ENCODE measurements at places on chromosomes 1 and 21. TPM values are rescaled to one million over a fixed set of nuclear protein-coding genes. Genes with fewer than 3 reads are reported as not detected.

GRCh38 chr1:97368296-97368695 lies 552.5 kb downstream of the DPYD start:
- ATAC-seq: no peak

DNA sequence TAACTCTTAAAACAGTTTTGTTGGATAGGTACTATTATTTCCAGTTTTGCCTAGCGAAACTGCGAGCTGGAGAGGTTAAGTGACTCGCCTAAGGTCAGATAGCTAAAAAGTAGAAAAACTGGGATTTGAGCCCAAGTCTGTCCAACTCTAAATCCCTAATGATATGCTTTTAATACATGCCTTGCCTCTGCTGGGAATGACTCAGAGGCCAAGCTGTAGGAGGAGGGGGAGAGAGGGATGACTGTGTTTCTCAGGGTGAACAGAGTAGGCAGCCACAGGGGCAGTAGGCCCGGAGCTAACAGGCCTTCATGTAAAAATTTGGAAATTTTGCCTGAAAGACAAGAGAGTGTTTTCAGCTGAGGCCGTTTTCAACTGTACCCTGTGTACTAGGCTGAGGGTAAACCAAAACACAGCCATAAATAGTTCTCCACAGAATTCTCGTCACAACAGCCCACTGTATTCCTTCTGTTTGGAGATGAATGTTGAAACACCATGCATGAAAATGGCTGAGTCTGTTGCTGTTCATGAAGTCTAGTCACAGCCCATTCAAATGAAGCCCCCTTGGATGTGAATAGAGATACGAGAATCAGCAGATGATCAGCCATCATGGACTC lies 107.5 kb upstream of the HOOK1 start:
- ATAC-seq: no peak

CSMD2 gene
- not detected for total RNA-seq

SDC3 gene
- total RNA-seq: not detected

SLAMF8 gene
- total RNA-seq: 1.2 TPM

Data from activated T-helper 17 cell treated with anti-CD3 and anti-CD28 coated beads, Interleukin-2, amount 50 U/mL, for 72 hours (primary cell).